ENCODE measurements at places on chromosomes 16 and 17. TPM values are rescaled to one million over a fixed set of nuclear protein-coding genes. Genes with fewer than 3 reads are reported as not detected.

GRCh38 chr17:66337866-66338485 lies 35.6 kb downstream of the PRKCA start:
- DNase-seq: peak; percentile 59

GRCh38 chr17:80705988-80706387 lies 161.3 kb downstream of the RPTOR start:
- DNase-seq: no peak

DNA sequence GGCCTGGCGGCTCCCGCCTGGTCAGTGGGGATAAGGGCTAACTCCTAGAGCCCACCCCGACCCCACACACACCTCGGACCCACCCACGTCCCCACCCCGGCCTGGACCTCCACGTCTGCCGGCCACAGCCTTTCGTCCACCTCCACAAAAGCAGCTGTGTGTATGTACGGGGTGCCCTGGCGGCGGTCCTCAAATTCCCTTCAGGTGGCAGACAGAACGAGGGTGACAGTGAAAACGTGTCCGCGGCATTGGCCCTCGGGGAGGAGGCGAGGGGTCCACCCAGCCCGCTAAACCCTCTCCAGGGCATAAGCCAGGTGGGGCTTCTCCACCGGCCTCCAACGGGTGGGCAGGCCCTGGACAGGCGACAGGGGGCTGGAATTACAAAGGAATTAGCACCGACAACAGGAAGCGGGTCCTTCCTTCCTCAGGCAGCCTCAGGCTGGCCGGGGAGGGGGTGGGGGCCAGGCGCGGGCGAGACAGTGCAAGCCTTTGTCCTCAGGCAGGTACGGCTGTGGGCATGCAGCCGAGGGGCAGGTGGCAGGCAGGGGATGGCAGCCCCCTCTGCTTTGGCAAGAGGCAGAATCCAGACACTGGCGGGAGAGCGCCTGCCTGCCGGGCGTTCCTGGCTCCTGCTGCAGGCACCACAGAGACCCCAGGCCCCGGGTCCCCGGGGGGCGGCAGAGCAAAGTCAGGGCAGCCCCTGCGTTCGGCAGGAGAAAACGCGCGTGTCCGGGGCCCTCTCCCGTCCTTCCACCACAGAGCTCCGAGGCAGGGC lies 12.3 kb upstream of the PITPNA start:
- no peak for DNase-seq

Gene TPSD1
- not detected for total RNA-seq

All from fibroblast of the aortic adventitia (primary cell).